Left lobe of liver (tissue), 2 donors: ENCODE measurements at places on chromosomes 5 and 9.

GRCh38 chr5:102924963-102925362 is 169.9 kb downstream of the PAM start:
- no peak for DNase-seq

DNA sequence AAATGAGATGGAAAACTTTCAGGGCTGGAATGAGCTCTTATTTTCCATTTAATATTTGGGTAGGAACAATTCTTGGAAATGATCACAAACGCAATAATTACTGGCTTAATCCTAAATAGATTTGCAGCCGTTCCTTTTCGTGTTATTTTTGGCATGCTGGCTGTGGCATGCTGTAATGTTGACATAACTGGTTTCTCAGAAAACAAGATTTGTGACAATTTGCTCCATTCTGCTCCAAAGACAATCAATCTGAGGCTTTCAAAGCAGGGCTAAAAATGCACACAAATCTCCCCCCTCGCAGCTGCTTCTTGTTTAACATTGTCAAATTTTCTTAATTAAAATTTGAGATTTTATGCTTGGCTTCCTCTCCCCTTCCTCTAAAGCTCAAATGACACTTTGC is 151.2 kb downstream of the TTC39B start:
- DNase-seq = no peak

GRCh38 chr9:128148509-128149000 is 698 bp upstream of the LCN2 start:
- DNase-seq = no peak

DNA sequence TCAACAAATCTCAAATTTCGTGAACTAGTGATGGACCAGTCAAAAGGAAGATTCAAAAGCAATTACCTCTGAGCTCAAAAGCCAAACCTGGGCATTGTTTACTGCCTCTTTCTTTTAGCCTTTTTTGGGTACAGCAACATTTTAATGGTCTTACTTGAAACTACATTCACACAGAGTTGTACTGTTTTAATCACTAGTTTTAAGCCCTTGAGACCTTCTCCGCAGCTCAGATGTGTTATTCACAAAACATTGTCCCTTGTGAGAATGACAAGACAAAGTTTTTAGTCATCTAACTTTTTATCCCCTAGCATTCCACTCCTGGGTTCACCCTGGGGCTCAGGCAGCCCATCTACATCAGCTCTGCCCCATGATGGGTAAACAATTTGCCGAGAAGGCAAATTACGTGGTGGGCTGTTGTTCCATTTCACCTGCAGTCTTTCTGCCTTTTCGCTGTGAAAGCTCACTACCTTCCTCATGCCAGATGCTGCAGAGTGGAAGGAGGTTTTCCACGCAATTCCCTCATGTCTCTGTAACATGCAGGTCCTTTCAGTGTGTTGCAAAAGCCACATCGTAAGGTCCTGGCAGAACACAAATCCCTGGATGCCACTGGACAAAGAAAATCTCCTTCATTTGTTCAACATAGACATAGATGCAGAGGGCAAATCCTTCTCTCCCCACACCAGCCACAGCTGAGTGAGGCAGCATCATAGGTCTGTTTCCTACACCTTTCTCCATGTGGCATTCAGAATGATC is 175.7 kb downstream of the EBF1 start:
- no peak for DNase-seq

DNA sequence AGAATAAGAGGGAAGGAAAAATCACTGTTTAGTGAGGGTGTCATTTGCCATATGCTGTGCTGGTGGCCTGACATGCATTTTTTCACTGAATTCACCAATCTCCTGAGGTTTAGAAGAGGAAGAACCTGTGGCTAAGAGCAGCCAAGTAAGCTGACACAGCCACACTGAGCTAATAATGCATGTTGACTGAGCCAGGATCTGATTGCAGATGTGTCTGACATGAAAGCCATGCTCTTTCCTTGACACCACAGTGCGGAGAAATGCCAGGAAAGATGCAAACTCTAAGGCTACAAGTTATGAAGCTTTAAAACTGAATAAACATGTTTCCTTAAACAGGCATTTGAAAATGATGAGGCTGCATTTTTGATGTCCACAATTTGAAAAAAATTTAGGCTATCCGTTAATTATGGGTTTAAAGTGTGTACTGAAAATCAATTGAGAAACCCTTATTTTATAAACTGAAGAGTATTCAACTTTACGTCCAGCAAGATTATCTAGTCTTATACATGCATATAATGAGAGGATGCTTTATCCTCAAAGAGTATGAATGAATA is 208.6 kb downstream of the FBN2 start:
- no peak for DNase-seq

DNA sequence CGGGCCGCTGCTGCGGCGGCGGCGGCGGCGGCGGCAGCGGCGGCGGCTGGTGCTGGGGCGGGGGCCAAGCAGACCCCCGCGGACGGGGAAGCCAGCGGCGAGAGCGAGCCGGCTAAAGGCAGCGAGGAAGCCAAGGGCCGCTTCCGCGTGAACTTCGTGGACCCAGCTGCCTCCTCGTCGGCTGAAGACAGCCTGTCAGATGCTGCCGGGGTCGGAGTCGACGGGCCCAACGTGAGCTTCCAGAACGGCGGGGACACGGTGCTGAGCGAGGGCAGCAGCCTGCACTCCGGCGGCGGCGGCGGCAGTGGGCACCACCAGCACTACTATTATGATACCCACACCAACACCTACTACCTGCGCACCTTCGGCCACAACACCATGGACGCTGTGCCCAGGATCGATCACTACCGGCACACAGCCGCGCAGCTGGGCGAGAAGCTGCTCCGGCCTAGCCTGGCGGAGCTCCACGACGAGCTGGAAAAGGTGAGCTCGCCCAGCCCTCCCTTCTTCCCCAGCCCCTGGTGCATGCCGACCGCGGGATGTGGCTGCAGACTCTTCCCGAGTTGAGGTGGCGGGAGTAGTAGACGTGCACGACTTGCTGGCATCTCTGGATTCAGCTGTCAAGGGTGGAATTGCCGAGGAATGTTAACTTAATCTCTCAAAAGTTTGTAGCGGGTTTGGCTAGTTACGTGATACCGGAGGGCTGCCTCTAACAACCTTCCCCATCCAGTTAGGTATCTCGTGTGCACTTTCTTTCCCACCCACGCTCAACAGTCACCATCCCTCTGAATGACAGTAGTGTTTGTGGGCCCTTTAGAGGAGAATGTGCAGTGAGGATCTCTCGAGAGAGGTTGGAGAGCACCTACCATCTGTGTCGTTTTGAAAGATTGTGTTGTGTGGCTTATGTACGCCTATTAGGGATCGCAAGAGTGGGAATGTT is 932 bp downstream of the SLC12A2 start:
- DNase-seq = peak; percentile 52

DNA sequence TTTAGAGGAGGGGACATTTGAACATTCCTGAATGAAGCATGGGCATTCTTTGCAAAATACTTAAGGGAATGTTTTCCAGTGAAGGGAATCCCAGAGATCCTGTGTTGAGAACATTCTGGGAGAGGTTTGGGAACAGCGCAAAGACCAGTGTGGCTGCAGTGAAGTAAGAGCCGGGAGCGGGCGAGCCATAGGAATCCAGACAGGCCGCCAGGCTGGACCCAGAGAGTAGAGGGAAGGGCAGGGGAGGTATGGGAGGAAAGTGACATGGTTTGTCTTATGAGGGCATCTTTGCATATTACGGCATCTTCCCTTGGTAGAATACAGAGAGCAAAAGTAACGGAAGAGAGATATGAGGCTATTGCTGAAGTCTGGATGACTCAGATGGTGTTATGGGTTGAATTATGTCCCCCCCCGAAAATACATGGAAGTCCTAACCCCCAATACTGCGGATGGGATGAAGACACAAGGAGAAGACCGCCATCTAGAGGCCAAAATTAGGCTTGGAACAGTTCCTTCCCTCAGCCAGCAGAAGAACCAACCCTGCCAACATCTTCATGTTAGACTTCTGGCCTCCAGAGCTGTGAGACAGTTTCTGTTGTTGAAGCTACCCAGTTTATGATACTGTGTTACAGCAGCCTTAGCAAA is 268.2 kb downstream of the MAST4 start:
- DNase-seq = no peak

DNA sequence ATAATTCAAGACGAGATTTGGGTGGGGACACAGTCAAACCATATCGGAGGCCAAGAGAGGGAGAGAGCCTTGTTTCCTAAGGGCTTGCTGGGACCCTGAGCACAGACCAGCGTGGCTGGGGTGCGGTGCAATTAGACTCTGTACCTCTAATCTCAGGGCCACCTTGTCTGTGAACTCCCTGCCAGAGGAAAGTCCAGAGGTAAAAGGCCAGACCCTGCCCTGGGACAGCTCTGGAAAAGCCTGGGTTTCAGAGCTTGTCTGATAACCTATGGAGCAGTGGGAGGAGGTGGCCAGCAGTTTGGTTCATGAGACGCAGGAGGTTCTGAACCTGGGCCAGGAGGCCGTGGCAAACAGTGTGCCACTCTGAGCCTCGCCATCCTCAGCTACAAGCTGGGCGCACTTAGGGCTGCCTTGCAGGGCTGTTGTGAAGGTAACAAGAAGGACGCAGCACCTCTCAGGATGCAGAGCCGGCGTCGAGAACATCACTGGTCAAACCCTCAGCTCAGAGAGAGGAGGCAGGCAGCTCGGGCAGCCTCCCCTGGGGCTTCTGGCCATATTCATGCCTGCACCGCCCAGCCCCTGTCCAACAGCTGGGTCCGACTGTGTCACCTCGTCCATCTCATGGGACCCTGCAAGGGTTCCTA is 4.8 kb upstream of the DOLPP1 start:
- peak; percentile 87 for DNase-seq
